ENCODE measurements at places on chromosomes 4 and X. TPM values are rescaled to one million over a fixed set of nuclear protein-coding genes. Genes with fewer than 3 reads are reported as not detected.

CD38 gene
- under 0.01 TPM for total RNA-seq

TMSB15A gene
- total RNA-seq, result 2.5 TPM

AREG gene
- 5.9 TPM for total RNA-seq

SRPX gene
- total RNA-seq, result 132 TPM

SLC38A5 gene
- 59.6 TPM for total RNA-seq

CT55 gene
- total RNA-seq, result not detected

MAOB gene
- 0.56 TPM for total RNA-seq

TMEM150C gene
- total RNA-seq, result 0.38 TPM

CTAG1B gene
- not detected for total RNA-seq

TREX2 gene
- total RNA-seq, result 4.4 TPM

HMX1 gene
- not detected for total RNA-seq

CTAG2 gene
- total RNA-seq, result not detected

PCSK1N gene
- total RNA-seq, result 0.19 TPM

GLUD2 gene
- total RNA-seq, result 1.1 TPM

MAGEA12 gene
- total RNA-seq, result not detected

RHOXF2B gene
- total RNA-seq, result not detected

CEP135 gene
- 9.2 TPM for total RNA-seq

SLC7A11 gene
- total RNA-seq, result 32.0 TPM

DSPP gene
- total RNA-seq, result not detected

CENPVL2 gene
- not detected for total RNA-seq

FAM9C gene
- total RNA-seq, result not detected

SORCS2 gene
- total RNA-seq, result 0.19 TPM

SLC49A3 gene
- 5.1 TPM for total RNA-seq

UBA1 gene
- total RNA-seq, result 154 TPM

ZNF157 gene
- total RNA-seq, result 0.28 TPM

USP26 gene
- total RNA-seq, result not detected

PRDM8 gene
- 8.8 TPM for total RNA-seq

ABLIM2 gene
- 1.5 TPM for total RNA-seq

CLDN2 gene
- under 0.01 TPM for total RNA-seq

FGFBP2 gene
- not detected for total RNA-seq

TBC1D9 gene
- total RNA-seq, result 48.2 TPM

CCSER1 gene
- total RNA-seq, result not detected

STBD1 gene
- total RNA-seq, result 8.8 TPM

DCAF12L2 gene
- under 0.01 TPM for total RNA-seq

YIPF6 gene
- total RNA-seq, result 36.4 TPM

MMRN1 gene
- total RNA-seq, result 3.8 TPM

All from regular cardiac myocyte (primary cell).